ENCODE measurements at places on chromosomes 11 and 22. TPM values are rescaled to one million over a fixed set of nuclear protein-coding genes. Genes with fewer than 3 reads are reported as not detected.

The NCF4 gene
- total RNA-seq: not detected

The NXPE2 gene
- not detected for total RNA-seq

The OR52I1 gene
- total RNA-seq: not detected

DNA sequence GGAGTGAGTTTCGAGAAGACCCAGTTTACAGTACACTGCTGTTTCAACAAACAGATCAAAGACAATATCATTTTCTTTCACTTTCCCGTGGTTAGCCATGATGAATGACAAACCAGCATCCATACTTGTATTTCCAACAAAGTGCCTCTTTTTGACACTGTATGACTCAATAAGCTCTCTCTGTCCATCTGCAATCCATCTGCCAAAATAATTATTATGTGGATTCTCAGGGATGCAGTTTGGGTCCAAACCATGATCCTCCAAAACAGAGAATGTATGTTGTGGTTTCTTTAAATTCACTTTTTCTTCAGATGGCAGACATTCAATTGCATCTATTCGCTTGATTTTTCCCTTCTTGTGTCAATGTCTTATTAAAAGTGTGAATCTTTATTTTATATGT, 37.8 kb upstream of the RASD2 start:
- no peak for DNase-seq

The PGA5 gene
- 0.67 TPM for total RNA-seq

The HINFP gene
- 35.0 TPM for total RNA-seq

DNA sequence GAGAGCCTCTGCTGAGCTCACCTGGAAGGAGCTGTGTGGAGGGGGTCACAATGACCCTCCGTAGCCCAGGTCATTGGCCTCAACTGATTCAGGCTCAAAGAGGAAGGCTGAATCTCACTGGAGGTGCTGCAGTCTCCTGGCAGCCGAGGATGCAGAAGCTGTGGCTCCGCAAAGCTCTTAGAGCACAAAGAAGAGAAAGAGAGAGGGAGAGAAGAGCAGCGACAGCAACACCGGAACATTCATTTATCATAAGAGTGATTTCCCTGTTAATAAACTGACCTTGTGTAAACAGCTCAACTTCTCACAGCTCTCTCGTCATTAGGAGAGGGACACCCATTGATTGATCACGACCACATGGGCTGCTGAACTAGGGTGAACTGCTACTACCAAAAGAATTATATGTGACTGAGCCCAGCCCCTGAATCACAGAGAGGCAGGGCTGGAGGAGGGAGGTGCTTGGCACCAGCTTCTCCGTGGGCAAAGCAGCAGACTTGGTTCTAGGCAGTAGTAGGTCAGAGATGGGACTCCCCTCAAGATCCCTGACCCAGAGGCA, 281.7 kb downstream of the NXPE2 start:
- no peak for DNase-seq

- DNase-seq: no peak
These were observed 697 bp upstream of the SCGB1A1 start for GRCh38 chr11:62418136-62418535.

GRCh38 chr22:30503551-30503950, 1.9 kb downstream of the SEC14L4 start:
- no peak for DNase-seq

The SIK2 gene
- total RNA-seq: 12.7 TPM

- DNase-seq: no peak
These were observed 72.4 kb upstream of the VSTM5 start for GRCh38 chr11:93922830-93923229.

DNA sequence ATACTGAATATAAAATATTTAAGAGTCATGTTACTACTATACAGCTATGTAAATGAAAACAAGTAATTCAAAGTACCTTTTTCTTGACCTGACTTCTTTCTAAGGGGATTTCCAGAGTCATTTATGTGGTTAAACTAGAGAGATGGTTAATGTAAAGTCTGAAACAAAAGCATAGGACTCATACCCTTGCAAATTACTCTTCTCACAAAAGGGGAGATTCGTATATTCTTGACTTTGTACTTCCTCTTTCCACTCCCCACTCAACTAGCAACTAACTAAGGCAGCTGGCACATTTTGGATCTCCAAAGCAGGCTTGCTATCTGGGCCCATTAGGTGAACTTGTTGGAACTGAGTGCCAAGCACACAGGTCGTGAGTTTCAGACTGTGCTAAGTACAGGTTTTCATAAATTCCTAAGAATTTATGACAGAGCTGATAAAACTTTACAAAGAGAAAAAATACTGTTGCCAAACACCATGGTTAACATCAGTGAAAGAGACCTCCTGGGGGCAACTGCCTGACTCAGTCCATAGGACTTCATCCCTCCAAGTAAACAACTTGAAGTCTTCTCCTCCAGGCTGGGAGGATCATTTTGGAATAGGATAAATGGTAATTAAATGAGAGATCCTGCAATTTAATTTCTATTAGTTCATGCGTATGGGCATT, 77.0 kb upstream of the DDI1 start:
- no peak for DNase-seq

DNA sequence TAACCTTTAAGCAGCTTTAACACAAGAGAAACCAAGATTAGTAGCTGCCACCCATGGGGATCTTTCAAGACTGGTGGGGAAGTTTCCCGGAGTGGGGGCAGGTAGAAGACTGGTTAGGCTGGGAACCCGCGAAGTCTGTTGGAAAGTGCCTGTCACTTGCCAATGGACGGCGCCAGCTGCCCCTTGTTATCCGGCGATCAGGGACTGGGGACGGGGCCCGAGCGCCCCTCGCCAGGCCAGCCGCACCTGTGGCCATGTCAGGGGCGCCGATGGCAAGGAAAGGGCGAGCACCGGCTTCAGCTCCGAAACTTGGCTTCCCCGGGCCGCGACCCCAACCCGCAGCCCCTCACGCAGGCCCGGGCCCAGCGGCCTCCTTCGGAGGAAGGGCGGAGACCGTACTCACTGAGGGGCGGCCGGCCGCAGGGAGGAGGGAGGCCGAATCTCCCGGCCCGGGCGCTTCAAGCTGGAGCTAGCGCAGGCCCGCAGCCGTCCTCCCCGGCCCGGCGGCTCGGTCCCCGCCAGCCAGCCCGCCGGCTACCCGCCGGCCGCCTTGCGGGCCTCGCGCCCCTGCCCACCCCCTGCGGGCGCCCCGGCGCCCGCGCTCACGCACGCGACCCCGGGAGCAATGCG, 539 bp downstream of the EIF4ENIF1 start:
- DNase-seq: peak; percentile 73

GRCh38 chr22:41873391-41873790, 40.5 kb downstream of the SREBF2 start:
- DNase-seq: no peak

DNA sequence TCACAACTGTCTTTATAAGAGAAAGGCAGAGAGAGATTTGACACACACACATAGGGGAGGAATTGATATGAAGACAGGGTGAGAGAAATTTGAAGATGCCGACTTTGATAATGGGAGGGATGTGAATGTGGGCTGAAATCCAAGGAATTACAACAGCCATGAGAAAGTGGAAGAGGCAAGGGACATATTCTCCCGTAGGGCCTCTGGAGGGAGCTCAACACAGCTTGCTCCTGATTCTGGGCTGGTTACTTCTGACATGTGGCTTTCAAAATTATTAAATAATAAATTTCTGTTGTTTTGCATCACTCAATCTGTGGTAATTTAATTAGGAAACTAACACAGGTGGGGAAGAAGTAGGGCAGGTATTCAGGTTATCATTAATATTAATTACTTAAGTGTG, 282.9 kb downstream of the LUZP2 start:
- DNase-seq: no peak

- no peak for DNase-seq
These were observed 255.2 kb upstream of the POU2AF2 start for GRCh38 chr11:110990311-110990710.

- no peak for DNase-seq
These were observed 32.4 kb downstream of the CREB3L1 start for GRCh38 chr11:46309814-46310259.

The ENTHD1 gene
- not detected for total RNA-seq

GRCh38 chr11:12190511-12190910, 80.1 kb downstream of the MICAL2 start:
- DNase-seq: no peak

The CRYBB2 gene
- not detected for total RNA-seq

The OR51F1 gene
- total RNA-seq: not detected

The SRRD gene
- total RNA-seq: 26.3 TPM

GRCh38 chr11:22221143-22221542, 28.3 kb downstream of the ANO5 start:
- DNase-seq: no peak

DNA sequence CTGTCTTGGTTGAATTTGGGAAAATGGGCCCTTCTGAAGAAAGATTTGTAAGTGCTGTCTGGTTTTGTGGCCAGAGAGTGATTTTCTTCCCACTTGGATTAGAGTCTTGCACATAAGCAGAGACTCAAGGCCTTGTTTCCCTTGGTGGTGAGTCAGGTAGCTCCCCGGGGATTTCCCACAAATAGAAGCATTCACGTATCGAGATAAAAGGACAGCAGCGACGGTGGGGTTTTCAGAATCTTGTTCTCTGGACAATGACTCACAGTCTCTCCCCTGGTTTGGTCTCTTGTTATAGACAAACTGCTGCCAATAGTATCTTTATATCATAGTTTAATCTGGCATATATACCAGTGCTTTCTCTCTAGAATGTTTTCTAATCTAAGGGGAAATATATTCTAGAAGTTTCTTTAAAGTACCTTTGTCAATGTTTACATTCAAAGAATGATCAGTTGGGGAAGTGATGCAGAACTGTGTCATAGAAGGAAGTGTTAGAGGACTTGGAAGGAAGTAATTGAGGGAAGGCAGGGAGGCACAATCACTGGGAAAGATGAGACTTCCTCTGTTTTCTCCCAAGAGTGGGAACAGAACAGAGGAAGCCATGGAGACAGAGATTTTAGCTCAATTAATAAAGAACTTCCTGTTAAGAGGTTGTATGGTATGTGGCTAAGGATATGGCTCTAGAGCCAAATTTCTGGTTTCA, 18.1 kb downstream of the POLA2 start:
- DNase-seq: no peak

GRCh38 chr11:15780382-15780781, 576.0 kb downstream of the SOX6 start:
- DNase-seq: no peak

The FGF19 gene
- total RNA-seq: 14.8 TPM

DNA sequence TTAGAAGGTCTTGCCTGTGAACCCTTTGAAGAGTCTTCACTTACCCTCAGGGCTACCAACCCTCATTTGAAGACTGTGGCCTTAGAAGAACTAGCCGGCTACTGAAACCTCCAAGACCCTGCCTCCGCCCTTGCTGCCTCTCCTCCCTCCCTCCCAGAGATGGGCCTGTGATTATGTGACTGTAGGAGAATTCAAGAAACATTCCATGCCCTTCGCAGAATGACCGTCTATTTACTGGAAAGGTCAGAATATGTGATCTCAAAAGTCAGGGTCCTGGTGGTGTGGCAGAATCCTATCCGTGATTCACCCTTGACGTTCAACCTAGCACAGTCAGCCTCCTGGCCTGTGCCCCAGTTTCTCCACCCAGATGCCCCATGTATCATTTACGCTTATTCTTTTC, 109.6 kb downstream of the CTNND1 start:
- no peak for DNase-seq

- DNase-seq: no peak
These were observed 88.1 kb upstream of the CCDC90B start for GRCh38 chr11:83374311-83374710.

- DNase-seq: no peak
These were observed 972.8 kb downstream of the OPCML start for GRCh38 chr11:132559331-132560036.

The MRGPRX3 gene
- total RNA-seq: not detected

DNA sequence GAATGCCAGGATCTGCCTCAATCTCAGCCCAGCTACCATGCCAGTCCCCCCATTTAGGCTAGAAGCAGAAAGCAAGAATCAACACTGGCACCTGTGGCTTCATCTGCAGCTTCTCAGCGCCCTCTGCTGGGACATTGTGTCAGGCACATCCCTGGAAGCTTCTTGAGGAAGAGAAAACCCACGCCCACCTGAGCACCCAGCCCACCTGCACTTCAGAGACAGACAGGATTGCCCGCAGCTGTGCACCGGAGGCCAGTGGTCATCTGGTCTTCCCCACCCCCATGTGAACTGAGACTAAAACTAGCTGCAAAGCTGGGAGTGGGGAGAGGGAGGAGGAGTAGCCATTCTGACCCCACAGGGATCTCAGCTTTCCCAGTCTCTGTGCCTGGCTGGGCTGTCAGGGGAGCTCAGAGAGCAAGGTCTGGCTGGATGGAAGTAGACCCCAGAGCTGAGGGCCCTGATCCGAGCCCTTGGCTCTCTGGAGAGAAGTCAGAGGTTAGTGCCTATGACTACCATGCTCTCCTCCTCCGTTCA, 66.8 kb downstream of the FEZ1 start:
- DNase-seq: peak; percentile 58

DNA sequence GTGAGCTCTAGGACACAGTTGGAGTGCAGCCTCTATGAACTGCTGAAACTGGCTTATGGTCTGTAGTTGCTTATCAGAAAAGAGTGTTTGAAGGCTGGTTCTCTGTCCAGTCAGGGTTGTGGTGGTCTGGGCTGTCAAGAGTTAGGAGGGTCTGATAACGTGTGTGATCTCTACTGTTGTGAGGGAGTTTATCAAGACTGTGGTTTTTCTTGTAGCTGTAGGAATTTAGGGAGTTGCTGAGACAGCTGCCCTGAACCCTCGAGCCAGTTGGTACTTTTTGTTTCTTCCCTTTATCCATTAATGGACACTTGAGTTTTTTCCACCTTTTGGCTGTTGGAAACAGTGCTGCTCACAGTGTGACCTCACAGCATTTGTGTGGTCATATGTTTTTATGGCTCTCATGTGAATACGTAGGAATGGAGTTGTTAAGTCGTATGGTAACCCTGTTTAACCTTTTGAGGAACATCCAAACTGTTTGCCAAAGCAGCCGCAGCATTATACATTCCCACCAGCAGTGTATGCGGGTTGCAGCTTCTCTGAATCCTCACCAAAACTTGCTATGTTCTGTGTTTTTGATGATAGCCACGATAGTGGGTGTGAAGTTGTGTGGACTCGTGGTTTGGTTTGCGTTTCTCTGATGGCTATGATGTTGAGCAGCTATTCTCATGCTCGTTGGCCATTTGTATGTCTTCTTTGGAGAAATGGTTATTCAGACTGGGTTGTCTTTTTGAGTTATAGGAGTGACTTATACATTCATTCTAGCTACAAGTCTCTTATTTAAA, 20.9 kb upstream of the DGCR8 start:
- no peak for DNase-seq

- no peak for DNase-seq
These were observed 23.6 kb upstream of the ALX4 start for GRCh38 chr11:44333271-44334218.

The POU2AF2 gene
- total RNA-seq: not detected

The A4GALT gene
- 13.8 TPM for total RNA-seq

The POU2AF3 gene
- total RNA-seq: 1.6 TPM

DNA sequence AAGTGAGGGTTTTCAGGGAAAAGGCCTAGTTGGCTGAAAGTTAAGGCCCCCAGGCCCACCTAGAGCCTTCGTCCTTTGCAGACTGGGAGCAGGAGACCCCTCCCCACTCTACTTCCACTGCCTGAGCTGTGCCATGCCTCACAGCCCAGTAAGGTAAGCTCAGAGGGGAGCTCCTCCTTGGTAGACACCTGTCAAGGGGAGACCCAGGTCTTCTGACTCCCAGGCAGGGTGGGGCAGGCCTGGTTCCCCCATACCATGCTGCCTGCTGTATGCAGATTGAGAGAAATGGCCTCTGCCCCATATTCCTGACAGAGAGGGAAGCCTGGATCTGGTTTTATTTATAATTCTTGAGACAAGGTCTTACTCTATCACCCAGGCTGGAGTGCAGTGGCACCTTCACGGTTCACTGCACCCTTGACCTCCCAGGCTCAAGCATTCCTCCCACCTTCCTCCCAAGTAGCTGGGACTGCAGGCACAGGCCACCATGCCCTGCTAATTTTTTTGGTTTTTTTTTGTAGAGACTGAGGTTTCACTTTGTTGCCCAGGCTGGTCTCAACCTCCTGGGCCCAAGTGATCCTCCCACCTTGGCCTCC, 697 bp downstream of the RAB36 start:
- DNase-seq: no peak
